Suprapubic skin (tissue), 4 donors: ENCODE measurements at places on chromosomes 6 and 20.

GRCh38 chr6:137323860-137324259 is 104.7 kb upstream of the IFNGR1 start:
- H3K4me1 ChIP-seq: no peaks in the 10 kb centered on the region
- H3K4me3 ChIP-seq: no peak overlapping the region
- H3K27me3 ChIP-seq: no peaks in the 10 kb centered on the region
- no peak overlapping the region for H3K27ac ChIP-seq
- no peaks in the 10 kb centered on the region for H3K36me3 ChIP-seq

- no peaks in the 10 kb centered on the region for H3K27me3 ChIP-seq
- no peak overlapping the region for H3K27ac ChIP-seq
- no peak overlapping the region for H3K4me3 ChIP-seq
- no peak for DNase-seq
These were observed 585.7 kb upstream of the MARCKS start for GRCh38 chr6:113271437-113271836.

- no peaks in the 10 kb centered on the region for H3K36me3 ChIP-seq
- no peaks in the 10 kb centered on the region for H3K4me1 ChIP-seq
- DNase-seq: no peak
- H3K27me3 ChIP-seq: no peaks in the 10 kb centered on the region
- H3K4me3 ChIP-seq: no peak overlapping the region
These were observed 172.3 kb upstream of the HDDC2 start for GRCh38 chr6:125474061-125474460.

- DNase-seq: no peak
- H3K4me3 ChIP-seq: no peak overlapping the region
- H3K27ac ChIP-seq: no peak overlapping the region
- H3K36me3 ChIP-seq: peaks cover 16% of the 10 kb centered on the region
These were observed 15.3 kb downstream of the PHIP start for GRCh38 chr6:79062708-79063107.

GRCh38 chr20:7971536-7972280 is 31.4 kb upstream of the HAO1 start:
- H3K4me3 ChIP-seq: no peak overlapping the region
- no peaks in the 10 kb centered on the region for H3K36me3 ChIP-seq
- no peaks in the 10 kb centered on the region for H3K4me1 ChIP-seq
- no peak for DNase-seq
- H3K27ac ChIP-seq: no peak overlapping the region

GRCh38 chr6:150320442-150320841 is 48.4 kb upstream of the IYD start:
- no peaks in the 10 kb centered on the region for H3K4me1 ChIP-seq
- DNase-seq: no peak
- no peaks in the 10 kb centered on the region for H3K36me3 ChIP-seq
- H3K27me3 ChIP-seq: no peaks in the 10 kb centered on the region
